ENCODE measurements at places on chromosomes 7 and 10. TPM values are rescaled to one million over a fixed set of nuclear protein-coding genes. Genes with fewer than 3 reads are reported as not detected.

DNA sequence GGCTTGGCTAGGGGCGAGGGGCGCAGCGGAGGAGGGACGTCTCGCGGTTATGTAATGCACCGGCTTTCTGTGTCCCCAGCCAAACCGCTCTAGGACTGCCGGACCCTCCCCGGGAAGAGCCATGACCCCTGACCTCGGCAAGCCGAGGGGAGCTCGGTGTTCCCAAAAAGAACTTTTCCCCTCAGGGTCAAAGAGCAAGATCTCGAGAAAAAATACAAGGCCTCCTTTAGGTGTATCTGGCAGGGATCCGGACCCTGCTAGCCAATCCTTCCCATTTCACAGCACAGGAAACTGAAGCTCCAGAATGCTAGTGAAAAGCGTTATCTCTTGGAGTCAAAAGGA is 590 bp upstream of the SLC16A12 start:
- peak overlapping the region; percentile 47 for H3K4me3 ChIP-seq
- H3K36me3 ChIP-seq: no peaks in the 10 kb centered on the region
- H3K4me1 ChIP-seq: peaks cover 5% of the 10 kb centered on the region
- no peak overlapping the region for H3K27ac ChIP-seq
- DNase-seq: no peak

DNA sequence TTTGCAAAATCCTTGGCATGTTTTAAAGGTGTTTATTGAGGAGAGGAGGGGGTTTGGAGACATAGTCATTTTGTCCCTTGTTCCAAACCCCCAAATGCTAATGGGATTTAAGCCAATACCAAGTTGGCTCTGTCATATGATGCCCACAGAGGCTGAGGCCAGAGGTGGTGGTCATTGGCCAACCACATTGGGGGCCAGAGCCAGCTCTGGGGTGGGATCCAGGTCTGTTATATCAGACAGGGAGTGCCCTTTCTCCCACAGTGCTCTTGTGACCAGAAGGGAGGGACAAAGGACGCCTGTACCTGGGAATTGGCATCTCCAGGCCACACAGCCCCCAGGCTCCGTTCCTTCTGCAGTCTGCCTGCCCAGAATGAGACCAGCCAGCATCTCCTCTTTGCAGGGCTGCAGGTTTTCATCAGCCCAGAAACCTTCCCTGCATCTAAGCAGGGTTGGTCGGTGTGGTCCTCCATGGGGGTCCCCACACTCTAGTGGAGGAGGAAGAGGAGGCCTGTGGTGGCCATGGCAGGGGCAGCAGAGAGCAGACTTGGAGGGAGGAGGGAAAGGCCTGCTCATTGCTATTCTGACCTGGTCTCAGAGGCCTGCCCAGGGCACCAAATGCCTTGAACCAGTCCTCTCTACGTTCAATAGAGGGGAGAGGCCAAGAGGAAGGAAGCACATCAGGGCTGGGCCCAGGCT is 17.9 kb downstream of the ADCYAP1R1 start:
- H3K27ac ChIP-seq: no peak overlapping the region
- H3K4me1 ChIP-seq: no peaks in the 10 kb centered on the region
- no peaks in the 10 kb centered on the region for H3K27me3 ChIP-seq
- no peak for DNase-seq
- H3K4me3 ChIP-seq: no peak overlapping the region

The CALCR gene
- total RNA-seq: 0.24 TPM

The ZNF3 gene
- total RNA-seq: 23.0 TPM

Data from lower lobe of right lung (tissue), 2 donors.